ENCODE measurements at places on chromosomes 3 and 15. TPM values are rescaled to one million over a fixed set of nuclear protein-coding genes. Genes with fewer than 3 reads are reported as not detected.

Gene COPS2
- total RNA-seq = 45.6 TPM

Gene NR2E3
- total RNA-seq = 0.10 TPM

Gene DCLK3
- not detected for total RNA-seq

Gene PIERCE2
- total RNA-seq = 0.29 TPM

Gene GNAI2
- total RNA-seq = 1,142 TPM

Gene NRROS
- 16.4 TPM for total RNA-seq

Gene CFAP100
- not detected for total RNA-seq

Gene ZNF80
- not detected for total RNA-seq

Gene IGSF11
- total RNA-seq = not detected

Gene SNX22
- total RNA-seq = not detected

Gene LRRIQ4
- total RNA-seq = not detected

Gene CCDC54
- total RNA-seq = not detected
